NCI-H1417 treated with DMSO at 0.1 percent for 48 hours (cell line): ENCODE measurements at places on chromosomes 5 and 9.

DNA sequence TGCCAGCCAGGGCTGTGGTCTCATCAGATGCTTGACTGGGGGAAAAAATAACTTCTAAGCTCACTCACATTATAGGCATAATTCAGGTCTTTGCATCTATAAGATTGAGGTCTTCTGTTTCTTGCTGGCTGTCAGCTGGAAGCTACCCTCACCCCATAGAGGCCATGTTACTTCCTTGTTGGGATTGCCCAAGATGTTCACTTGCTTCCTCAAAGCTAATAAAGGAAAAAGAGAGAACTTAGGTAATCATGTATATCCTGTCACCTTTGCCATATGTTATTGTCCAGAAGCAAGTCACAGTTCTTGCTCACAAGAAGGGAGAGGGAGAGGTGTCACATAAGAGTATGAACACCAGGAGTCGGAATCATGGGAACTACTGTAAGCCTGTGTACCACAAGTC is 38.7 kb upstream of the ANKRD34B start:
- DNase-seq: no peak

DNA sequence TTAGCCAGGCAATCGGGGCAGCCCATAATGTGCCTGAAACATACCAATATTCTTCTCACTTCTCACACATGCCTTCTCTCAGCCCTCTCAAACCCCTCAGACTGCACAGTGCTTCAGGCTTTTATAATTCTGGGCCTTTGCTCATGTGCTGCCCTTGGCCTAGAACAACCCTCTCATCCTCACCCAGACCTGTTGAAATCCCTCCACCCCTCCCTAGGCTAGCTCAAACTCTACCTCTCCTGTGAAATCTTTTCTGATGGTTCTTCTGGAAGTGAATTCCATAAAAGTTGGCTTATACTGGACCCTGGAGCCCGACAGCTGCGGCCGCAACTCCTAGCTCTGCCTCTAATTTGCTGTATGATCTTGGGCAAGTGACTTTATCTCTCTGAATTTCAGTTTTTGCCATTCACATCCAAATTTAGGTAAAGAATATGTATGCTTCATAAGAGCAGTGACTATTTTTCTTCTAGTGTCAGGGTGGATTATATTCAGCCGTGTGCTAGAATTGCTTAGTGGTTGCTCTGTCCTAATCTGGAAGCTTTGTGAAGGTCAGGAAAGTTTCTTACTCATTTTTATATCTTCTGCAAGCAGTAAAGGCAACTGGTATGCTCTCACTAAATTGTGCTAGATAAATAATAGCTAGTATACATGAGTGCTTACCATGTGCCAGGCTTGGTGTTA is 221.4 kb downstream of the MAPKAP1 start:
- no peak for DNase-seq

DNA sequence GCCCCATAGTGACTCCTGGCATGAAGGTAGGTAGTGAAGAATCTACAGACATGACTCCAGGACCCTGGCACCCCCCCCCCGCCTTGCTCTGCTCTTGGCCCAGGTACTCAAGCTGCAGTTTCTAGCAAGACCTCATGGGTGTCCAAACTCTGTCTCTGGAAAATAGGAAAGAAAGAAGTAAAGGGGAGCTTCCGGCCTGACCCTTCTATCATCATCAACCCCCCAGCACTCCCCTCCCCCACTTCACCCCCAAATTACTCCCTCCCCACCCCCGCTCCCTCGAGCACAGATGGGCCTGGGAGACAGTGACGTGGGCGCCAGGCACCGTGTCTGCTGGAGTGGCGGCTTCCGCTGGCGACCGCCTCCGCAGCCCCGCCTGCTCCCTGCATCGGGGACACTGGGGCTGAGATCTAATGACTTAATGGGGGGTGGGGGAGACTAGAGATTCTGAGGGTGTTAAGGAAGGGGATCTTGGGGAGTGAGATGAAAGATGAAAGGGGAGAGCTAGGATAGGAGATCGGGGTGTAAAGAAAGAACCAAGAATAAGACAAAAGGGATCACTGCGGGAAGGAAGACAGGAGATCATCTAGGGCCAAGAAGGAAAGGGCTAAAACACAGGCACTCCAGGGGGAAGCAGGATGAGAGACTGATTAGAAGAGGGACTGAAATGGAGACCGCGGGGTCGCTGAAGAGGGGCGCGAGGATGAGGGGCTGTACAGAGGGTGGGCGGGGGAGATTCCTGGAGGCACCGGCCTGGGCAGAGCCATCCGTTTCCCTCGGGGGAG is 1.1 kb upstream of the DNAJB5 start:
- no peak for DNase-seq

DNA sequence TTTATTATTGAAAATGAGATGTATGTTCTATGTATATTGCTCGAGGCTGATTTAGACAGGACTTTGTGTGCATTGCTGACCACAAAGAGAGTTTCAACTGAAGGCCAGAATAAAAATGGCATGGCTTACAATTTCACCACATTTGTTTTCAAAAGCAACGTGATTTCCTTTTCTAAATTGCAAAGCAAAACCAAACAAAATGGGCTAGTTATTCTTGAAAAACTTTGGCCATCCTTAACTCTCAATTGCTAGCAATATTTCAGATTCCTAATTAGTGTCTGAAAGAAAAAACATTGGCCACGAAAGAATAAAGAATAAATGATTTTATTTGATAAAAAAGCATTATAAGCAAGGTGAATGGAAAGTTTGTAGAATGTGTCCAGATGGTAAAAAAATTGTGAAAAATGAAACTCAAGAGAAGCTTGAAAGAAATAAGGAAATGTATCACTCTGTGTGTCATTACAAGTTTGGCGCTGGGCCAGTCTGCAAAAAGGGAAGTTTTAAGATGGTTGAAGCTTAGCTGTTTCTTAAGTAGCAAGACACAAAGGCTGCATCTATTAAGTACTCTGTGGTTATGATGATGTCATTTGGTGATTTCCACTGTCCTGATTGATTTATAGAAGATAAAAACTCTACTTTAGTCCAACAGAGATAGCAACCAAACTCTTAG is 89.2 kb upstream of the PRLR start:
- DNase-seq: no peak

DNA sequence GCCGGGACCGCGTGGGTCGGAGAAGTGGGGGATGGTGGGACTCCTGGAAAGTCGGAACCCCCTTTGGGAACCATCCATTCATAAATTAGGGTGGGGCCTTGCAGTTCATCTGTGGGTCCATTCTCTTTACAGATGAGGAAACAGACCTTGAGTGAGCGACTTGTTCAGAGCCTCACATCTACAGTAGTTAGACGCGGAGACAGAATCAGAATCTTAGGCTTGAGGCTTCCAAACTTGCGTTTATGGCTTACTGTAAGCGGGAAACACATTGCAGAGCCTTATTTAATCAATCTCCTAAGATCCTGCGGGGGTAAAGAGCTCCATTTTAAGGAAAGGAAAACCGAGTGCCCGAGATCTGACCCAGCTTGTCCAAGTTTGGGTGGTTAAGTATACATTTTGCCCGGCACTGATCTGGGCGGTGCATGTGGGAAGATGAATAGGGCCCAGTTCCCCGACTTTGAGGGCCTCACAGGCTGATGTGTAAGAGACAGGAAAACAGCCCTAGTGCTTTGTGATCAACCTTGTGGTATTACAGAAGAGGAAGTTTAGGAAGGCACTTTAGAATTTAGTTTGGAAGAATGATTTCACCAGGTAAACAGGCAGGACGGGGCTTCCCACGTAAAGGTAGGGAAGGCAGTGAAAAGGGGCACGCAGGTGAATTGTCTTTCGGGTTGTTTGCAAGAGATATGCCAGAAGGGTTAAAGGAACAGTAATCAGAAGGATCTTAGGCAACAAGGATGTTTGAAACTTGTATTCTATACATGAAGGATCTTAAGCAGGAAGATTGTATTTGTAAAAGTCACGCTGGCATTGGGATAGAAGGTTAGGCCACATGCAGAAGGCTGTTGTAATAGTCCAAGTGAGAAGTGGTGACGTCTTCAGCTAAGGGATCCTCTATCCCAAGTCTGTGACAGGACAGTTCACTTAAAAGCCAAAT is 744 bp downstream of the TARS1 start:
- DNase-seq: no peak

DNA sequence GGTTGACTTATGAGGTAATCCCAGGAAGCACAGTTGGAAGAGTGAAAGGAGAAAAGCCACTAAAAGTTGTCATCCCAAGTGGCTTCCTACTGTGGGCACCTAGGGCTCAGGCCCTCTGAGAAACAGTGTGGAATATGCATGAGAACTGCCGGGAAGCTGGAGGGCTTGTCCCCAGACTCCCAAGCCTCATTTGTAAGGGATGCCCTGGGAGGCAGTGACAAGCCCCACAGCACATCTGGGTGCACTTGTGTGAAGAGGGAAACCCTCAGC is 64.5 kb downstream of the SFXN1 start:
- no peak for DNase-seq
